NCI-H1417 treated with DMSO at 0.1 percent for 48 hours (cell line): ENCODE measurements at places on chromosomes 1 and 21.

GRCh38 chr1:64946916-64947315, 19.4 kb downstream of the JAK1 start:
- no peak for DNase-seq

- DNase-seq: no peak
Observed at GRCh38 chr1:99331636-99332035, 67.3 kb downstream of the PLPPR4 start.

DNA sequence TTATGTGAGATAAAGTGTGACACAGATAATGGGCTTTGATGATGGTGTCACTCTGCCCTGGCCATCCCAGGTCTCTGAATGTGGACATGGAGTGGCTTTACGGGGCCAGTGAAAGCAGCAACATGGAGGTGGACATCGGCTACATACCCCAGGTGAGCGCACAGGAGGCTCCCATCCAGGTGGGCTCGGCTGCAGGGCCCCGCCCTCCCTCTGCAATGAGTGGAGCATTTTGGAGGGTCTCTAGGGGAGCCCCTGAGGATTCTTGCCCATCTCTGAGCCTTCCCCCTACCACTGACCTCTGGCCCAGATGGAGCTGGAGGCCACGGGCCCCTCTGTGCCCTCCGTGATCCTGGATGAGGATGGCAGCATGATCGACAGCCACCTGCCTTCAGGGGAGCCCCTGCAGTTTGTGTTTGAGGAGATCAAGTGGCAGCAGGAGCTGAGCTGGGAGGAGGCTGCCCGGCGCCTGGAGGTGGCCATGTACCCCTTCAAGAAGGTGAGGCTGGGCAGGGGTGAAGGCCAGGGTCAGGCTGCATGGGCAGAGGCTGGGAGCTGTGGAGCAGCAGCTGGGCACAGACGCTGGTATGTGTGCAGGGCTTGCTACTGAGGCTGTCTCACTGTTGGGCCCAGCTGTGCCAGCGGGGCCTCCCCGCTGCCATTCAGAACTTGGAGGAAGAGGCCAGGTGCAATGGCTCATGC, 8.2 kb upstream of the MTFR1L start:
- no peak for DNase-seq

GRCh38 chr1:163176797-163177196, 25.9 kb downstream of the RGS5 start:
- no peak for DNase-seq

- no peak for DNase-seq
Observed at GRCh38 chr1:206446688-206447421, 23.4 kb upstream of the IKBKE start.

DNA sequence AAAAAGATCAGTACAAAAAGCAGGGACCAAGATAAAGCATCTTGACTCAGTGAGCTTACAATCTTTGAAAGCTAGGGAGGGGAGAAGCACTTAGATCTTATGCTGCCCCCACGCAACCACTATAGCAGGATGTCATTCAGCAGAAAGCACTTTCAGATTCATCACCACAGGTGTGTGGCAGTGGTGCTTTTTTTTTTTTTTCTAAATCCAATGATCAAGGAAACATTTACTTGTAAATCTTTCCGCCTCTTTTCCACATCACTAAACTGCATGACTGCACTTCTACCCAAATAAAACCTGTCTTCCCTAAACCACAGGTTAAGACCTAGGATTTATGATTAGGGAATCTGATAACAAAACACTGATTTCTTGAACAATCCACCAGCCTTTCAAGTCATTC, 154.8 kb downstream of the SLC45A1 start:
- DNase-seq: no peak

- DNase-seq: no peak
Observed at GRCh38 chr1:151455966-151456365, 3.3 kb downstream of the POGZ start.

DNA sequence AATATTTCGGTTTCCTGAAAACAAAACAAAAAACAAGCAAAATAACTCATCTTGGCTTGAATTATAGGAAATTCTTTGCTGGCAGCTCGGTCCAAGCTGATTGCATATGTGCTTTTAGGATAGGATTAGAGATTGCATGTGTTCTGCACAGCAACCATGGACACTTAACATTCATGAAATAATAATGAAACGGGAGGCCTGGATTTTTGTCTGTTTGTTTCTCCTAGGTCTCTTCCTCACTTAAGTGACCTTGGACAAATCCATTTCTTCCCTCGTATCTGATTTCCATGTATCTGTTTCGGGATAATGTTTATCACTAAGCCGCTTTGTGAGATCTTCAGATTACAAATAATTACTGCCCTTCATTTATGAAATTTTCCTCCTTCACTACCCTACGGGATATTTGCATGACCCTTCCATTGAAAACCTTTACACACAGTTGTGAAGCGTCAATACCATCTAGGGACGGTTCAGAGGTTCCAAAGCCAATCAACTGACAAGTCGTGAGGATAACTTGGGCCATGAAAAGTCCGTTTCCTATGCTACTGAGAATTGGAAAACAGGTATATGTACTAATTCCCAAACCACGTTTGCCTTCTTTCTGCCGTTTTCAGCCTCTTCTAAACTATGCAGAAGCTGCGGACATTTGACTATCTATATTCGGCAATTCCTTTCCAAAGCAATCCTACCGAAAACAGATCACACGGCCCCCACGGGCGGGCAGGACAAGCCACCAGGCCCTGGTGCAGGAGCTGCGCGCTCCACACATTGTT, 1.3 kb upstream of the H3-3A start:
- DNase-seq: no peak
